Brain pericyte (primary cell): ENCODE measurements at places on chromosomes 6 and 20.

DNA sequence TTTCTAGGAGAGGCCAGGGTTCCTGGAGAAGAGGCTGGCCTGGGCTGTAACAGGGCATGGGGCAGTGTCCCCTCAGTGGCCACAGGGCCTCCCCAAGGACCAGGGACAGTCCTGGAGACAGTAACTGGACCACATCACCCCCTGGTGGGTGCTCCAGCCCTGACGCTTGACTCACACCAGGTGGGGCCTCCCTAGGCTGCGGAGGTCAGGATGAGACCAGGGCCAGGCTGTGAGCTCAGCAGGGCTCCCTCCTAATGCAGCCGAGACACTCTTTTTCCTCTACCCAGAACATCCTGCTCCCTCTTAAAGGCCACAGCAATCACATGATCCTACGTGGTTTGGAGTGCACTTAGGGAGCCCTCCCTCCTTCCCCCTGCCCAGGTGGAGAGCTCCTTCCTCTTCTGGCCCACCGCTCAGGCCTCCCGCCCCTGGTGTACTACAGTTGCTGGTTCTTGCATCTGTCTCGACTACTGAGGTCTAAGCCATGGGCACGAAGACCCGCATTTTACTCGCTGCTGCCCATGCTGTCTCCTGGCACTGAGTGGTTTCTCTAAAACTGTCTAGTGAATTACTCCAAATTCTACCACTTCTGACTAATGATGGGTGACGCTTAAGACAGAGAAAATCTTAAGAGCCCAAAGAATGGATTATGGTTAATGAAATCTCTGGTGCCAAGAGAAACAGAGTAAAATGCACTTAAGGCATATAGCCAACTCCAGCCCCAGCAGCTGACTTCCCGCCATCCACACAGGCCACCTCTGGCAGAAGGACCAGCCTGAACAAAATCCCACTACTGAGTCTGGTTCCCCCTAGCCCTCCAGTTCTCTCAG is 166.1 kb upstream of the CST7 start:
- no peak for DNase-seq

DNA sequence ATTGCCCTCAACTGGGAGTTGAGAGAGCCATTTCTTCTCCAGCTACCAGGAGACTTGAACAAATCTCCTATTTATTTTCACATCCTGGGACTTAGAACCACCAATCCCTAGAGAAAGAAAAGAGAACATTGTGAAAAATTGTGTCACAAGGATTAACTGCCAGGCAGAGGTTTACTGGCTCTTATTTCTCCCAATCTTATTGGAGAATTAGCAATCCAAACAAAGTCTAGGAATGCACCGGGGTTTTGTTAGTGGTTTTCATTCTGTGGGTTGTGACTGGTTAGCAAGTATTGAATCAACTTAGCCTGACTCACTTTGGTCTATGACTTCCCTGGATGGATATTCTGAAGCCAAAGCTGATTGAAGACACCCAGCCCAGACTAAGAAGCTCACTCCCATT is 21.2 kb upstream of the ENPP5 start:
- DNase-seq: no peak

- no peak for DNase-seq
Observed at GRCh38 chr6:56816370-56816769, 138.5 kb upstream of the BEND6 start.

- DNase-seq: no peak
Observed at GRCh38 chr6:73513496-73513854, 7.4 kb downstream of the EEF1A1 start.
